Uterus (tissue), 4 donors: ENCODE measurements at places on chromosomes 7 and 10. TPM values are rescaled to one million over a fixed set of nuclear protein-coding genes. Genes with fewer than 3 reads are reported as not detected.

DNA sequence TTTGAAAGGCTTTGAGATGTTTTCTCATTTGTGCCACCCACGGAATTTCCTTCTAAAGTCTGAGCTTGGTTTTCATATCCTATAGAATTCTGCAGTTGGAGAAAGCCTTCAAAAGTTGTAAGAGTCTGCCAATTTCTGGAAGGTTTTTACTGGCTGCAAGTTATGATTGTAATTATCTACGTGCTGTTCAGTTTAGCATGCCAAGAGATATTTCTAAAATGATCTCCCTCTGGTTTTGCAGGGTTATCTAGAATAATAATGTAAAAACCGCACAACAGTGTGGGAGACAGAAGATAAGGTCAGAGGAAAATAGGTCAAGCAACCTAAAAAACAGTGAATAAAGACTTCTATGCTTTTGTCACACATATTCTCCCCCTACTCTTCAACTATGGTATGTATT lies 69.3 kb downstream of the MTERF1 start:
- no peak for DNase-seq
- H3K27ac ChIP-seq: no peak overlapping the region
- no peak overlapping the region for H3K4me3 ChIP-seq

- peak overlapping the region; percentile 90 for H3K27ac ChIP-seq
- DNase-seq: peak; percentile 82
- no peaks in the 10 kb centered on the region for H3K36me3 ChIP-seq
- no peaks in the 10 kb centered on the region for H3K27me3 ChIP-seq
These were observed 9.3 kb downstream of the NOD1 start for GRCh38 chr7:30469303-30469702.

GRCh38 chr10:8065651-8066050 lies 11.2 kb downstream of the GATA3 start:
- no peak overlapping the region for H3K27ac ChIP-seq
- no peaks in the 10 kb centered on the region for H3K27me3 ChIP-seq
- no peak overlapping the region for H3K4me3 ChIP-seq

DNA sequence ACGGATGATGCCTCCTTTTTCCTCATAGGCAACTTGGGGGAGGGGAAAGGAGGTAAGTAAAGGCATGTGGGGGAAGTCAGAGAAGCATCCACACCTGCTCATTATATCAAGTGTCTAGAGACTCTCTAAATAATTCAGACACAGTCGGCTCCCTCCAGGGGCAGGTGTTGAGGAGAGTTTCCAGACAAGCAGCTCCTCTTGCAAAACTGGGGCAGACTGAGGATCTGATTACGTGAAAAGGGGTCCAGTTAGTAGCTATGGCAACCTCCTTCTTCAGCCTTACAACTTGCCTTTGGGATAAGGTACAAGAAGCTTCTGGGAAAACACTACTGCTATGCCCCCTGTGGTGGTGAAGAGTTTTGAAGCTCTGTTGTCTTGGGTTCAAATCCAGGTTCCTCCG lies 39.0 kb upstream of the SORBS1 start:
- DNase-seq: no peak
- no peak overlapping the region for H3K27ac ChIP-seq
- H3K4me3 ChIP-seq: no peak overlapping the region
- no peaks in the 10 kb centered on the region for H3K27me3 ChIP-seq
- no peaks in the 10 kb centered on the region for H3K36me3 ChIP-seq

Gene SMARCD3
- 80.7 TPM for total RNA-seq

Gene C7orf57
- total RNA-seq: not detected

Gene C10orf62
- total RNA-seq: not detected
